ENCODE measurements at places on chromosomes 1 and 21.

GRCh38 chr1:28755701-28756100 lies 19.0 kb downstream of the YTHDF2 start:
- no peak for DNase-seq

DNA sequence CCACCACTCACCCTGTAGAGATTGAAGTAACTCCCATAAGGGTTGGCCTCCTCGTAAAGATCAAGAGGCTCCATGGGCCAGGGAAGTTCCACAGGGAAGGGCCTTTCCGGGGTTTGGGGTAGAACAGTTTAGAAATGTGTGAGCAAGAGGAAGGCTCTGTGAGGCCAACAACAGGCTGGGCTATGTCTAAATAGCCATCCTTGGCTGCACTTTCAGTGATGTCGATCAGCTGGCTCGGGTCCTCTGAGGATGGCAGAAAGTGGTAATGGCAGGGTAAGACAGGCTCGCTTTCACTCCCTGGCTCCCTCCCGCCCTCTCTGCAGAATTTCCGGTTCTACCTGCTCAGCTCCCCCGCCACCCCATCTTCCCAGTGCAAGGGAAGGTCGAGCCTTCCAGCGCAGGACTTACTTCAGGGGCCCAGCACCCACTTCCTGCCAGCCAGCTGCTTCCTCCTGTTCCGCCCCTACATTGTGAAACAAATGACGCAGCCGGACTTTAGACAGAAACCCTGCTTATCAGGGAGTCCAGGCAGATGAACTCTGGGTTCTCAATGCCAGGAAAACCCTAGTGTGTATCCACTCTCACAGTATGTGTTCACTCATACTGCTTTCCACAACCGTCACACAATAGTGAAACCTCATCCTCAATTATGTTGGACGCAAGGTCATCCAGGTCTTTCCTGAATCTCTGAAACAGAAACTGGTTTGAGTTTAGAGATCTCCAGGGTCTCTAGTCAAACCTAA lies 7.3 kb downstream of the F11R start:
- DNase-seq, result peak; percentile 98

DNA sequence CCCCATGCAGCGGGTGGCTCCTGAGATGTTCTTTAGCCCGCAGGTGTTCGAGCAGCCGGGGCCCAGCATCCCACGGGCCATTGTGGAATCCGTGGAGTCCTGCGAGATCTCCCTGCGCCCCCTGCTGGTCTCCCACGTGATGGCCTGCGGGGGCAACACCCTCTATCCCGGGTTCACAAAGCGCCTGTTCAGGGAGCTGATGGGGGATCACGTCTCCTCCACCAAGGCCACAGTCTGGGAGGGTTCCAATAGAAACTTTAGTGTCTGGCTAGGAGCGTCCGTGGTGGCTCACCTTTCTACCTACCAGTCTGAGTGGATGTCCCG lies 71.0 kb downstream of the ACTL8 start:
- DNase-seq, result no peak

DNA sequence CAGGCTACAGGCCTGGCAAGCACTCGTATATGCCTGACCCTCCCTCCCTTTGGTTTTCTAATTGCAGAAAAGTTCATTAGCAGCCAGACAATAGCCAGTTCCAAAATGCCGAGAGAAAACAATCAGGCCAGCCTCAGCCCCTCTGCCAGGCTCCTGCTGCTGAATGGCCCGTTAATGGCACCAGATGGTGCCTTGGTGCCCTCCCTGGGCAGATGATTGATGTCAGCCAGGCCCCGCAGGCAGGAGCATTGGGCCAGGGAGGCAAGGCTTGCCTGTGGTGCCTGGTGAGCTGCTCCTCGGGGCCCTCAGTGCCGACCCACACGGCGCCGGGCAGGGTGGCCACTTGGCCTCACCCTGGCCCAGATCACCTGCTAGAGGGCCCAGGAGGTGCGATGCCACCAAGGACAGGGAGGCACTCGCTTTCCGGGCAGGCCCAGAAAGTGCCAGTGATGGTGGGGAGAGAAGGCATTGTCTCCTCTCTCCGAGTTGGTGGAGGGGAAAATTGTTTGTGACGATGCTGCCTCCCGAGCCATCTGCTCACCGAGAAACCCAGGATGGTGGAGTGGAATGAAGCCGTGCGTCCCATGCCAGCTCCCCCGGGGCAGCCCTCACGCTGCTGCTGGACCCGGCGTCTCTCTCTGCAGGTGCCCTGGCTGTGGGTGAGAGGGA lies 28.1 kb downstream of the QSOX1 start:
- DNase-seq, result no peak

DNA sequence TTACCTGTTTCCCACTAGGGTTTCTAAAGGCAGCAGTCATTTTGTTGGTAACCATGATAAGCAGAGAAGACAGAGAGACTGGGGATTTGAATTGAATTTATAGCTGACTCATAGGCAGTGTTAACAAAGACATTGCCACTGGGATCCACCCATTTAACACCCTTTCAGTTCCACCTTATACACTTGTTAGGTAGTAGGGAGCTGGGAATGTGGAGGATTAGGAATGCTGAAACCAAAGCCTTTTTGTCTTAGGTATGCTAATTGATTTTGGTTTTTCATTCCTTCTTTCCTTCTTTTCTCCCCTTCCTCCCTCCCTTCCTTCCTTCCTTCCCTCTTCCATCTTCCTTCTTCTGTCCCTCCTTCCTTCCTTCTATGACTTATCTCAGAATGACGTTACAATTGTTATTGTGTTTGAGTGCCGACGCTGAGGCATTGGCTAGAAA lies 7.5 kb upstream of the EVI5 start:
- no peak for DNase-seq

DNA sequence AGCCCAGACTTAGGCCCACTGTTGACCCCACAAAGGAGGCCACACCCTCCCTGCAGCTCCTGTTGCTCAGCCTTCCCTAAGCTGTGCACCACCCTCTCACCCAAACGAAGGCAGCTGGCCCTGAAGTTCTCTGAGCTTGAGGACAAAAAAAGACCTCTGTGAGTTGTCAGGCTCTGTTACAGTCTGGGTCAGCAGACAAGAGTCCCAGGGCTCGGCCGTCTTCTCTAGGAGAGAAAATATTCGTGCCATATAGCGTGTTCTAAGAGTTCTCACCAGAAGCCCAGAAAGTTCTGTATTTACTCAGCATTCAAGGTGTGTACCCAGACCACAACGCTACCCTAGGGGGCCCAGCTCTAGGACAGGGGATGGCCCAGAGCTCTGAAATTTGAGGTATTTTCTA lies 25.5 kb upstream of the LYST start:
- DNase-seq, result no peak

DNA sequence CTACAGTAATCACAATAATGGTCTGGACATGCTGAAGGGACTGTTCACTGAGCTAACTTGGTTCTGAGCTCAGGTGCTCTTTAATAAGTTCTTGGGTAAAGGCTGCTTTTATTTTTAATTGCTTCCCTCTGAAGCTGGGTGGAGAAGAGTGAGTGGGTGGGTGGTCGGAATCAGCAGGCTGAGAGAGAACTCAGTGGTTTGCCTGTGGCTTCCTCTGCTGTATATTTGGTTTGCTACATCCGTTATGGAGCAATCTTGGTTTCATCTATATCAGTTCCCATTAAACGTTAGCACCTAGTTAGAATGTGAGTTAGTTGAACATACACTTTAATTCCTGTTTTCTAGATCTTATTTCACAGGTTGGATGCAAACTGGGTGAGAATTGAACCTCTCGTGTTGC lies 23.3 kb downstream of the CNIH4 start:
- peak; percentile 90 for DNase-seq

DNA sequence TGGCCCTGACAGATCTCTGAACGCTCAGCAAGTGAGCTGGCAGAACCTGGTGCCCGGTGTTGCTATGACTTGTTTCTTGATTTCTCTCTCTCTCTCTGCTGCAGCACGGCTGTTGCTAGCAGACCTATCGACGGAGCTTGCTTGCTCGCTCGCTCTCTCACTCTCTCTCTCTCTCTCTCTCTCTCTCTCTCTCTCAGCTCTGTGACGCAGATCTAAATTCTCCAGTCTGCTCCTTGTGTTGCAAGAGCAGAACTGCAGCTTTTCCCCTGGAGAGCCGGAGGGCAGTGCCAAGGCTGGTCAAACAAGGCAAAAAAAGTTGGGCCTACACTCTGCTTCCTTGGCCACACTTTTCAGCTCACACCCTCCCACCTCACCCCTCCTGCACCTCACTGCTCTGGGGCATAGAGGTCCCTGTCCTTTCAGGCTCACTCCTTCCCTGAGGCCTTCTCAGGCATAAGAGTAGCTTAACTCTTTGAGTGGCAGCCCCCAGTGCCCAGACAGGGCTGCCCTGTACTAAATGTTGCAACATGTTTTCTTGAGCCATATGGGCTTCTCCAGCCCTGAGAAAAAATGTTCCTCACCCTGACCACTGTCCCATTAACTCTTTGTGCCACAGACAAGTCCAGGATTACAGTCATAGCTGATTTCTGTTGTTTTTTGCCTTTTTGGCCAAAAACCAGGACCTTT lies 72.2 kb downstream of the CD46 start:
- peak; percentile 84 for DNase-seq

DNA sequence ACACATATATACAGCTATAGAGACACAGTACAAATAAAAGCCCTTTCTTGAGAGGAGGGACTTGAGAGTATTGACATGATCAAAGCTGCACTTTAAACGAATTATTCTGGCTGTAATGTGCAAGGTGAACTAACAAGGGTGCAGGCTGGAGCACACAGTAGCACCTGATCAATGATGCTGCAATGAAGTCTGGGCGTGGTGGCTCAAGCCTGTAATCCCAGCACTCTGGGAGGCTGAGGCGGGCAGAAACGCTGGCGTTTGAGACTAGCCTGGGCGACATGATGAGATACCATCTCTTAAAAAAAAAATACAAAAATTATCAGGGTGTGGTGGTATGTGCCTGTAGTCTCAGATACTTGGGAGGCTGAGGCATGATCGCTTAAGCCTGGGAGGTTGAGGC lies 14.1 kb upstream of the CTH start:
- no peak for DNase-seq

GRCh38 chr1:149884433-149885338 lies 14.7 kb upstream of the BOLA1 start:
- DNase-seq, result peak; percentile 79

GRCh38 chr1:186894415-186894814 lies 65.7 kb downstream of the PLA2G4A start:
- no peak for DNase-seq

- no peak for DNase-seq
Observed at GRCh38 chr1:1407636-1408318, 684 bp upstream of the MRPL20 start.

- no peak for DNase-seq
Observed at GRCh38 chr1:92970990-92971689, 9.9 kb upstream of the DIPK1A start.

GRCh38 chr21:42381347-42381984 lies 14.4 kb downstream of the TMPRSS3 start:
- peak; percentile 15 for DNase-seq

DNA sequence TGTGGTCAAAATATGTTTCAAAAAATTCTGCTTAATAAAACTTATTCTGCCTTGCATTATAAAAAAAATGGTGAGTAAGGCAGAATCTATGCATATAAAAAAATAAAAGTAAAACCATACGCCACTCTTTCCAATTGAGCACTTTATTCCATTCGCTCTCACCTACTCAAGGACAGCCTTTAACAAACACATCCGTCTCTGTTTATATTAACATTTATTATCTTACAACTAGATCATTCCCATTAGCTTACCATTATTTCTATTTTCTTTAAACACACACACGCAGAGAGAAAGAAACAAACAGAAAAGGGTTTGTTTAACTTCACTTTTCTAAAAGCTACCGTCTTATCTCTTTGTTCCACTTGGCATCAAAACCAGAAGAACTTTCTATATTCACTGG lies 598.9 kb upstream of the CHRM3 start:
- DNase-seq, result no peak

DNA sequence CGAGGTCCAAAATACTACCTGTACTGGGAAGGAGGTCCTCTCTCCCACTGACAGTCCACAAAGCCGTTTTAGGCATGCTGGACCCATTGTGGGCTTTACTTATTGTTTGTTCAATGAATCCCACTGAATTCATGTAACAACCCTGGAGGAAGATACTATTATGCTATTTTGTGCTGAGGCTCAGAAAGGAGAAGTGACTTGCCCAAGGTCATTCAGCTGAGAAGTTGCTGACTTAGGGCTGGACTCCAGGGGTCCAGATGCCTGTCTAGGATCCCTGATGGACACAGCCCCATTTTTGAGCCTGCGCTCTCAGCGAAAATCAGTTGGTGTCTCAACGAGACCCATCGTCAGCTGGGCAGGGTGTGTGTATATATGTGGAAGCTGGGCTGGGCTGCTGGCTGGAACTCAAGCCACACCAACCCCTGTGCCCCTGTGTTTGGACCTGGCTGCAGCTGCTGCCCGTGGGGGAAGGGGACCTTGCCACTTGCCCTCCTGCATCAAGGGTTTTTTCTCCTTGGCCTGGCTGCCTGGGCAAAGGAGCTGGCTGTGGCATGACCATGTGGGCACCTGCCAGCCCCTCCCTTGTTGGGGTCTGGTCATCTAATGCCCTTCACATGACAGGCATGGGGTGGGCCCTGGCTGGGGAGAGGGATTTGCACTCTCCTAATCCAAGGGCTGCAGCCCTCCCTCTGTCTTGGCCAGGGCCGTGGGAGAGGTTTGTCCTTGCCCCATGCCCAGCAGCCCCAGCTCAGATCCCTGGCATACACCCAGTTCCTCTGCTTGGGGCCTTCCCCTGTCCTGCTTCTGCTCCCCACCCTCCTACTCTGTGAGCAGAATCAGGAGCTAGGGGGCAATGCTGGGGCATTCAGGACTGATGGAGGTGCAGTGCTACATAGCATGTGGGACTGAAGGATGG lies 15.0 kb downstream of the KCNQ4 start:
- DNase-seq, result no peak

DNA sequence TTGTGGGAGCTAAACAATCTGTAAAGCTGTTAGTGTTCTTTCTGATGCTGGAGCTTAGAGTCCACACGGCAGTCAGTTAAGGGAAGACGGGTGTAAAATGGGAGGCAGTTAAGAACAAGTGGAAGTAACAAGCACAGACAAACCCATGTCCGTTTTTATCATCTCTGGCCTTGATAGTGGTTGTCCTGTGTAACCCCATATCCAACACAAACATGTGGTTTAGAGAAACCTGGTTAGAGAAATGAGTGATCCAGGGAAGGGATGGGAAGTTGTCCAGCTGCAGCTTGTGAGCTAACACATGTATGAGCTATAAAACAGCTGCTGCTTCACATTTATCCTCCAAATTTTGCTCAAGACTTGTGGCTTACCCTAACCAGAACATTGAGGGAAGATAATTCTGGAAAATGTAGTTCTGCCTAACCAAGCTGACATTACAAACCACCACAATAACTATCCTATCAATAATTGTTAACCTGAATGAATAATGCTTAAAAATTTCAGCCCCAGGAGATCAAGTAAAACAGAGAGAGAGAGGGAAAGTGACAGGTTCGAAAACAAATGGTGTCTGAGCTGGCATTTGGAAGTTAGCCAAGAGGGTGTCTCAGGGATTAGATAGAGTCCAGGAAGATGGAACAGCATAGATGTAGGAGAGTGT lies 10.6 kb upstream of the C1orf162 start:
- no peak for DNase-seq

DNA sequence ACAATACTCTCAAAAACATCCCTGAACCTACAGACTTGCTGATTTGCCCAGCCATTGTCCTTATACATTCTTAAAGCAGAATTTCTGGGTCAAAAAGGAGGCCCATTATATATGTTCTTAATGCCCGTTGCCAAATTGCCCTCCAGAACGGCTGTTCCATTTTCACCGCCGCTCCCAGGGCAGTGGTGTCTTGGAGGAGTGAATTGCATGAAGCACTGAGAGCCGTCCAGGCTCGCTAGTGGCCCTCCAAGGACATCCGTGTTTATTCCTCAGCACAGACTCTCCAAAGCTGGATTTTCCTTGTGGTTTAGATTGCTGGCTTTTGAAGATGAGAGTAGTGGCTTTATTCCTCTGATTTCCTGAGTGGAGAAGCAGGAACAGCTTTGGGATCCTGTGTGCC lies 68.8 kb downstream of the FHAD1 start:
- DNase-seq, result no peak
